ENCODE measurements at places on chromosomes 7 and 10.

DNA sequence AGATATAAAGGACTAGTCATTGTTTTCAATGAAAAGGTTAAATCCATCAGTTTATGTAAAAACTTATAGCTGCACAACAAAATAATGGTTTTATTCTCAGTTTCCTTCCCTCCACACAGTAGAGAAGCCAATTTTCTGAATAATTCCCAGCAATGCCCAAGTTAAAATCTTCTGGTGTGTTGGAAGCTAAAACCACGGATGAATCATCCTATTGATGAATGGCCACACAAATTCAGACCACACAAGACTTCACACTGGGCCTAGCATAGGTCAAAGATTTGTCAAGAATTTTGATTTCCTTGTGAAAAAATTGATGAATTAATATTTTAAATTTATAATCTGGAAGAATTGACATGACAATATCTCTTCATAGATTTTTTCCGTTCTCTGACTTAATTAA is 617.6 kb downstream of the INHBA start:
- DNase-seq: no peak

DNA sequence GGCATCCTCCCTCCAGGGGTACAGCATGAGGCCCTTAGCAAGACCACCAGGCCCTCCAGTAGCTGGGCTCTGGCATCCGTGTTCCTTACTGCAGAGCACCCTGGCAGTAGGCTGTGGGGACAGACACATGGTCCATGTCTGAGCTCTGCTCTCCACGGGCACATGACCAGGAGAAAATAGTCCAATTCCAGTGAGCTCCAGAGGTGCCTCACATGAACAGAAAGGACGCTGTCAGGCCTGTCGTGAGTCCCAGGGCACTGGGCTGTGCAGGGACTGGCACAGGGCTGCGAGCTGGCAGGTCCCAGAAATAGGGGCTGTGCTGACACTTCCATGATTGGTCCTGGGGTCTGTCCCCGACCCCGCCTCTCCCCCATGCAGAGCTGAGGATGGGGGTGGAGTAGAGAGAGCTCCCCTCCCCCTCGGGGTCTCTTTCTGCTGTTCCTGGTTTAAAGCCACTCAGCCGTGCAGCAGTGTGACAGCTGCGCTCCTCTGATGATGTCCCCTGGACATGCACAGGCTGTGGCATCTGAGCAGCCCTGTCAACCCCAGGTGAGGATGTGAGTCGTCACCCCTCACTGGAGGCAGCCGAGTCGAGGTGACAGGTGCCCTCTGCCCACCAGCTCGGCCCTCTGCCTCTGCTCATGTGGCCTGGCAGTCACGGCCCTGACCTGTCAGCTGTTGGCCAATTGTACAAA is 25.2 kb upstream of the ZNF488 start:
- no peak for DNase-seq

GRCh38 chr7:44498230-44498954 is 7.9 kb upstream of the NUDCD3 start:
- no peak for DNase-seq

DNA sequence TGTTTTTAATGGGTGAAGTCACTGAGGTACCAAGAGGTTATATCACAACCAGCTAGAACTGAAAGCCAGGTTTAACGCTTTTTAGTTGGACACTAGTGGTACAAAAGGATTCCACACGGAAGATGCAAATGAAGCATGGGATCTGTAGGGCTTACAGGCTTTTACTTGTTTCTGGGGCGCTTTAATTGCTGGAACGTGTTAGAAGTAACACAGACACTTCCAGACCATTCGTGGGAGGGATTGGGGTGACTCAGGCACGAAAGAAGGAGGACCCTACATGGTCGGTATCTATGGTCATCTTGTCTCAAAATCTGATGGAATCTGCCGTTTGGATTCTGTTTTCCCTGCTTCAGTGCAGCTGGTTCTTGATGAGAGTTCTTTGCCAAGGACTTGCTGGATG is 1.0 kb downstream of the YKT6 start:
- no peak for DNase-seq

GRCh38 chr10:122780391-122780790 is 65.3 kb downstream of the CUZD1 start:
- DNase-seq: no peak

- DNase-seq: no peak
These were observed 874 bp downstream of the BAIAP2L1 start for GRCh38 chr7:98399890-98400541.

DNA sequence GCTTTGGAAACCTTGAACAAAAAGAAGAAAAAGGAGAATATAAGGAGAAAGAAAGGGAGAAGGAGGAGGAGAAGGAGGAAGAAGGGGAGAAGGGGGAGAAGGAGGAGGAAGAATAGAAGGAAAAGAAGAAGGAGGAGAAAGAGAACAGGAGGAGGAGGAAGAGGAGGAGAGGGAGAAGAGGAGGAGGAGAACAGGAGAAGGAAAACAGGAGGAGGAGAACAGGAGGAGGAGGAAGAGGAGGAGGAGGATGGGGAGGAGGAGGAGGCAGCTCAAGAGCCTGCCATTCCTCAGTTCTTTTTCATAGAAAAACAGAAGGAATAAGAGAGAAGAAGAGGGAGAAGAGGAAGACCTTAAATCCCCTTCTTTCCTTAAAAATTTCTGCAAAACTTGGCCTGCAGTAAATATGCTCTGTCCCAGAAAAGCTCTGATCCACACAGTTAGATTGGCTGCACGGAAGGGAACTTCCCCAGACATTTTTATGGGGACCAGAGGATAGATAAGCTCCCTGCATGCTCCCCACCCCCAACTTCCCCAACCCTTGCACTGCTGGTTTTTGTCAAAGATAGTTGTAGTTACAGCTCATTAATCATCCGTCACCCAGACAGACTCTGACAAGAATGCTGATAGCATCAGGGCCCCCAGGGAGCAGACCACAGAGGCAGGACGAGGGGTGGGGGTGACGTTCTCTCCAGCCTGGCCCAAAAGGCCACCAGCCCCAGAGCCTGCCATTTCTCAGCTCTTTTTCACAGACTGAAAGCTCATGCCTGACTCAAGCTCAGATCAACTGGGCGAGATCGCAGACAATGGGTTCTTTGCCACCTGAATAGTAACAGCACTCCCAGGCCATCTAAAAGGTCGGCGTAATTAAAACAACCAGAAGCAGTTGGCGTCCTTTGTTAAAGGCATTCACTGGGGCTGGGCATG is 34.5 kb upstream of the LYZL1 start:
- no peak for DNase-seq

GRCh38 chr10:103592186-103593021 is 98.9 kb downstream of the NEURL1 start:
- peak; percentile 16 for DNase-seq

DNA sequence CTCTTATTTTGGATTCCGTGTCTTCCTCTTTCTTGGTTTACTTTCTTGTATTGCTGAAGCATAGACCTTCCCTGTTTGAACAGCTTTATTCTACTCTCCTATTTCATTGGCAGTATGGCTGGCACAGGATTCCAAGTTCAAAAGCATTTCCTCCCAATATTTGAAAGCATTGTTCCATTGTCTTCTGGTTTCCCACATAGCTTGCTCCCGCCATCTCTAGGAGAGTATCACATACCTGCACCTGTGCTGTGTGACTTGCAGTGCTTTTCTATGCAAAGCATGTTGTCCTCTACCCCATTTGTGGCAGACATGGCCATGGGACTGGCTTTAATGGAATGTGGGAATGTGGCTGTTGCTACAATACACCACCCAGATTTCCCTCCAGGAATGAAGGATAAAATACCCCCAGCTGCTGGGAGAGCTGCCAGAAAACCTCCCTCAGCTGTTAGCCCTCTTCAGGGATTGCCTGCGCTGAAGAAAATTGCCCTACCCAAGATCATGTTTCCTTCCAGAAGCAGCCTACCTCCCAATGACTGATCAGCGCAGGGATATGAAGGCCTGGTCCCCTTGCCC is 6.9 kb upstream of the MYOF start:
- no peak for DNase-seq

DNA sequence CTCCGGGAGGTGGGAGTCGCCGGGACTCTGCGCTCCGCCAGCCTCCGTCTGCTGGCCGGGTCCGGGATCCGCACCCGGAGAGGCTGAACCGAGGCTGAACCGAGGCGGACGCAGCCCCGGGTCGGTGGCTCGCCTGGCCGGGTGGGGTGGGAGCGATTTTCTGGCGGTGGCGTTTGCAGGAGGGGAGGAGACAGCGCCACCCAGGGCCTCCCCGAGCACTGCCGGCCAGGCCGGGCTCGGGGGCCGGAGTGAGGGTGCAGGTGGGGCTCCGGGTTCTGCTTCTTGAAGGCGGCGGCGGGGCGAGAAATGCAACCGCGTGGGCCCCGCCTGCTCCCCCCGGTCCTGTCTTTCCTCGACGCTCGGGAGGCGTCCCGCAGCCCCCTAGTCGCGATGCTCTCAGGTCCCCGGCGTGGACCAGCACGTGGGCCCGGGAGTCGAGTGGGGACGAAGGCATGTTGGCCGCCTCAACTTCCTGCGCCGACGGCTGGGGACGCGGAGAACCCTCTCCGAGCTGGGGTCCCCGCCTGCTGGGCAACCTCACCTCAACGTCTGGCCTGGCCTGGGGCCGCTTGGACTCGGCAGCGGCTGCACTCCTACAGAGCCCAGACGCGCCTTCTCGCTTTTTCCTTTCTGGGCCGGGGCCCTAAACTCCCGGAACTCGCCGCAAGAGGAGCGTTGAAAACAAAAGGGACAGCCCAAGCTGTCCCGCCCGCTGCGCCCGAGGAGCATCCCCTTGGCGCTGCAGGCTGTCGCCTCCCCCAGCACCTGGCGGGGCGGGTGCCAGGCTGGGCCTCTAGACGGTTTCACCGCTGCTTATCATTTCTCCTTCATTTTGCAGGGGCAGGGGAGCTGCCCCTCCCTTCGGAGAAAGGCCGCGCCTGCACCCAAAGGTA is 25.2 kb upstream of the VAX1 start:
- no peak for DNase-seq

DNA sequence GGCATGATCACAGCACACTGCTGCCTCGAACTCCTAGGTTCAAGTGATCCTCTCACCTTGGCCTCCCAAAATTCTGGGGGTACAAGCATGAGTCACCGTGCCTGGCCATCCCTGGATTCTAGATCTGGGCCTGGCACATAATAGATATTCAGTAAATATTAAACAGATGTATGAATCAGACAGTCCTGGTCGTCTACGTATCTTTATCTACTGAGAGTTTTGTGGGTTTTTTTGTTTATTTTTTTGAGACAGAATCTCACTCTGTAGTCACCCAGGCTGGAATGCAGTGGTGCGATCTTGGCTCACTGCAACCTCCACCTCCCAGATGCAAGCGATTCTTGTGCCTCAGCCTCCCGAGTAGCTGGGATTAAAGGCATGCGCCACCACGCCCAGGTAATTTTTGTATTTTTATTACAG is 24.3 kb upstream of the ITGB1 start:
- no peak for DNase-seq

DNA sequence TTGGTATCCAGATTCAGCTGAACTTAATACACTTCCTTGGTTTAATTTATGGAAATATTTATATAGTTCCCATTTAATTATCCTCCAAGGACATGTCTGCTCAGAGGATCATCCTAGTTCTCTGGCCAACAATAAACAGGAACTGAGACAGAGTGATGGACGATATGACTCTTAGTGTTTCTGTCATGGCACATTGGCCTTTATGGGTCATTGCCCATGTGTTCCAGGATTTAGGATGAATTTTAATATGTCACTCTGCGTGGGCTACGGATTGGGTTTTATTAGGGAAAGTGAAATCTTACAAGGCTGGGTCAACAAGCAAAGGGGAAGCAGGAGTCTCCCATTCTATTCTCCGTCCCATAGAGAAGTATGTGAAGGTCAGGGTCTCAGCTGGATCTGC is 18.8 kb upstream of the TNPO3 start:
- no peak for DNase-seq

DNA sequence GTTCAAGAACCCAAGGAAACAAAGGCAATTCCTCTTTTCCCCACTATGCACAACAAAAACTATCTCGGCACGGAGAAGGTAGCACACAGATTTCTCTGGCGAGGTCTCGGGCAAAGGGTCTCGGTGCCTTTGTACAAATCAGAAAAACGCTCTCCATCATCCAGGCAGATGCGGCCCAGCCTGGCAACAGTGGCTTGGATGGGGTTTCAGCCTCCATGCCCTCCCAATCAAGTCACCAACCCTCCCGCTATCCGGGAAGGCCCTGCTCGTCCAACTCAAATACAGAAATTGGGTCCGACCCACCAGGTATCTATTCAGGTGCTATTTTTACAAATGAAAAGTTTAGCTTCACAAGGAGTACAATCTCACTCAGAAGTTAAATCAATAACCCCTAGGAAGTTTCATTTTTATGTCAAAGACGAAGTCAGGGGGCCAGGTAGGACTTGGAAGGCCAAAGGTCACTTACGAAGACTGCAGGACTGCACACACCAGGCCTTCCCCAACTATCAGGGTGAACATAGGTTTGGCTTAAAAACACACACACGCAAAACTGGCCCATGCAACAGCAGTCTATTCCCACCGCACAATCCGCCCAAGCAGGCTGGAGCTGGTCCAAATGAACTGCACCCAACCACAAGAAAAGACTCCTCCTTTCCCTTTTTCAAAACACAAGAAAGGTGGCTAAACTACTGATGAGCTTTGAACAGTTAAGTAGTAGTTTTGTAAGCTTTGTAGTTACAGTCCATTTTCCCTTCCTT is 43.0 kb downstream of the GNA12 start:
- DNase-seq: no peak

- DNase-seq: no peak
These were observed 267.9 kb upstream of the CNTNAP2 start for GRCh38 chr7:145848691-145849090.

GRCh38 chr7:23372611-23373010 is 73.5 kb downstream of the MALSU1 start:
- no peak for DNase-seq

DNA sequence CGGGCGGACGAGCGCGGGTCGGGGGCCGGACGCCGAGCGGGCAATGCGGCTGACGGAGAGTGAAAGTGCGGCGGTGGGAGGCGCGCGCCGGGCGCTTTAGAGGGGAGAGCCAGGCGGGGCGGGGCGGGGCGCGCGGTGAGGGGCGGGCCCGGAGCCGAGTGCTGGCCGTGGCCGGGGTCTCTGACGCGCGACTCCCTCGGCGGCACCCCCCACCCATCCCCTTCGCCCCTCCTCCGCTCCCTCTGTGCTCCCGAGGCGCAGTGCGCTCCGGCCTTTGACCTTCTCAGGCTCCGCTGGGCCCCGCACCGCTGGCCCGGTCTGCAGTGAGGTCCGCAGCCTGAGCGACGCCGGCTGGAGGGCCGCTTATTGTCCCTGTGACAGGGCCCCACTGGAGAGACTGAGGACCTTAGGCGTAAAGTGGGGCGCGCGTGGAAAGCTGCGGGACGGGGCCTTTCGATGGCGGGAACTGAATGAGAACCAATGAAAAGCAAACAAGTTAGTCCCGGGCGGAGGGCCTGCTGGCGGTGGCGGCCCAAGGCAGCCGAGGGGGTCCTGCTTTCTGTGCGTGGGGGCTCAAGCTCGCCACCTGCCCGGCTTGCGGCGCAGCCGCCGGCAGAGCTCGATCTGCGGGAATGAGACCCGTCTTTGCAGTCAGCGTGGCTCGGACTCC is at the start of gene CXCL12:
TSS of gene CXCL12 (minus strand) at position 72 of the 670 bp plus-strand sequence. CDS start 92 bp downstream, outside the sequence.
- DNase-seq: no peak

DNA sequence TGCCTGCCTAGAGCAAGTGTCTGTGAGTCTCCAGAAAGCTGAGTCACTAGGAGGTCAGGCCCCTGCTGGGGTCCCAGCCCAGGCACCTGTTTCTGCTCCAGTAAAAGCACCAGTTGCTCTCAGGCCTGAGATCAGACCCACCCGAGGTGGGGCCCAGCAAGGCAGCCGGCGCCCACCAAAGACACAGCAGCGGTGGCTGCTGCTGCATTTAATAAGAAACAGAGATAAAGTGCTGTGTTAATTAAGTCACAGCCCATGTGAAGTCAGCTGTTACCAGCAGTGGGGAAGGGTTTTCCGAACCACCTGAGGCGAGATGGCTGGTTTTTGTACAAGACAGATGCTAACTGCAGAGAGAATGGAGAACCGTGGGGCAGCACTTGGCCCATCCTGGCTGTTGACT is 12.1 kb upstream of the LRRC18 start:
- DNase-seq: no peak
